ENCODE measurements at places on chromosomes 7 and 10. TPM values are rescaled to one million over a fixed set of nuclear protein-coding genes. Genes with fewer than 3 reads are reported as not detected.

The EPDR1 gene
- 6.3 TPM for total RNA-seq

The OR9A2 gene
- total RNA-seq = not detected

The TMEM130 gene
- total RNA-seq = 1.9 TPM

The AIMP2 gene
- total RNA-seq = 67.8 TPM

The PNLIPRP3 gene
- total RNA-seq = not detected

The PRTFDC1 gene
- total RNA-seq = 4.8 TPM

The PDLIM1 gene
- total RNA-seq = 226 TPM

The MRPL32 gene
- 72.2 TPM for total RNA-seq

The FAM131B gene
- total RNA-seq = 24.0 TPM

The GDF10 gene
- 0.18 TPM for total RNA-seq

The DEPP1 gene
- 2.1 TPM for total RNA-seq

Data from WTC11 (cell line).